Mesothelial cell of epicardium (in vitro differentiated cells): ENCODE measurements at places on chromosomes 11 and 22.

DNA sequence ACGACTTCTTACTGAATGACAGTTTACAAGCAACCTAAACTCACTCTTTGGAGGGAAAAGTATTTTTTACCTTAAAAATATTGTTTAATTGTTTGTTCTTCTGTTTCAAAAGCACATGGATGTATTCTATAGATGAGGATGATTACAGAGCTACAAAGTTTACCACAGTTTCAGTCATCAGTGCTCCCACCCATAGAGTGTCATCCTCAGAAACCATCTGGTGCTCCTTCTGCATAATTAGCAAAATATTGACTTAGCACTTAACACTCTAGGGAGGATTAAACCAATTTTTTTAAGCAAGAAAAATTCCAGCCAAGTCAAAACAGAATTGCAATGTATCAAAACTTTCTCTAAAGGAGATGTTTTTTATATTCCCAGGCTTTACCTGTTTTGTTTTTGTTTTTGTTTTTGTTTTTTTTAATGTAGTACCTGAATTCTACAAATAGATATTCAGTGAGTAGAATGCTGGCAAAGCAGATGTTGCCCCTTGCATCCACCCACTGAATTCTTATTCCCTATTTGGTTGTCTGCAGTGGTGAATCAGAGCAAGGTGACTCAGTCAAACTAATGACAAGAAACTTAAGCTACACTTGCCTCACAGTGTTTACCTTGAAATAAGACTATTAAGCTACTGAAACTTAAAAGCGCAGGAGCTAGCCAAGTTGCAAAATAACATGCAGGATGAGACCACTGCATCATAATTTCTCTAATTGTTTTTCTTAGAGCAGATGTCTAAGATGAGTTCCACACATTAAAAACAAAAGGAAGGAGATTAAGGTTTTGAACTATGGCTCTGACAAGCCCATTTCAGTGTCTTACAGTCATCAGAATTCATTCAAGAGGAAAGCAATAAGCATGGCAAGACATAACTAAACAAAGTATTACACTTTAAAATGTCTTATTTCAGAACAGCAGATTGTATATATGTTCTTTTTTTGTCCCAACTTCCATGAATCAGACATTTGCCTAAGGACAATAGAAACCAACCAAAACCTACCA lies 155.1 kb upstream of the SOX6 start:
- no peak for DNase-seq

DNA sequence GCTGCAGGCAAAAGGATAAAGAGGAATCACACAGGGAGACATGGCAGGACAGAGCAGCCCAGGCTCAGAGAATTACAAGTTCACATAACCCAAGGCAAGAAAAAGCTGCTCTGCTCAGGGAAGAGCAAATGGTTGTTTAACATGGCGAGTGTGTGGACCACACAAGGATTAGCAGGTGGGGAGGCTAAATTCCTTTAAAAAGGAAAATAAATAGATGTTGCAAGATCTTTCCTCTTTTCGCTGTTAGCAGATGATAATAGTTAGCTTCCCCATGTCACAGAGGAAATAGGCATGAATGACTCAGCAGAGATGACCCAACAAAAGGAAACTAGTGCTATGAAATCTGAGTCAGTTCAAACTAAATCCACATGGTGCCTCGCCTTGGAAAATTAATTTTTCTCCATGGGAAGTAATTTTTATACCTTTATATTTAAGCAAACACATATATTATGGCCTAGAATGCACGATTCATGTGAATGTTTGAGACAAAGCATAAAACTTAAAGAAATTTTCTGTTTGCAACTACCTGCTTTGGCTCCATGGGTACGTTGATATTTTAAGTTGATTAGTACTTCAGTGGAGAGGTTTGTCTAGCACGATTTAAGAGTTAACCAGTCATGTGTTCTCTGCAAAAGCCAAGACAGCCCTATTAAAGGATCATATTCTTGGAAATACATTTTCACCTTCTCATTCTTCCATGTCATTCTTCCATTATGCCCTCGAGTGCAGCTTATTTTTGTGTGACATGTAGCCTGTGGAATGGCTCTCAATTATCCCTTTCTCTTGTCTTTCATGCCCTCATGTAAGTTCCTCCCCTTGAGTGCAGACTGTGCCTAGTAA lies 38.5 kb upstream of the FJX1 start:
- no peak for DNase-seq

DNA sequence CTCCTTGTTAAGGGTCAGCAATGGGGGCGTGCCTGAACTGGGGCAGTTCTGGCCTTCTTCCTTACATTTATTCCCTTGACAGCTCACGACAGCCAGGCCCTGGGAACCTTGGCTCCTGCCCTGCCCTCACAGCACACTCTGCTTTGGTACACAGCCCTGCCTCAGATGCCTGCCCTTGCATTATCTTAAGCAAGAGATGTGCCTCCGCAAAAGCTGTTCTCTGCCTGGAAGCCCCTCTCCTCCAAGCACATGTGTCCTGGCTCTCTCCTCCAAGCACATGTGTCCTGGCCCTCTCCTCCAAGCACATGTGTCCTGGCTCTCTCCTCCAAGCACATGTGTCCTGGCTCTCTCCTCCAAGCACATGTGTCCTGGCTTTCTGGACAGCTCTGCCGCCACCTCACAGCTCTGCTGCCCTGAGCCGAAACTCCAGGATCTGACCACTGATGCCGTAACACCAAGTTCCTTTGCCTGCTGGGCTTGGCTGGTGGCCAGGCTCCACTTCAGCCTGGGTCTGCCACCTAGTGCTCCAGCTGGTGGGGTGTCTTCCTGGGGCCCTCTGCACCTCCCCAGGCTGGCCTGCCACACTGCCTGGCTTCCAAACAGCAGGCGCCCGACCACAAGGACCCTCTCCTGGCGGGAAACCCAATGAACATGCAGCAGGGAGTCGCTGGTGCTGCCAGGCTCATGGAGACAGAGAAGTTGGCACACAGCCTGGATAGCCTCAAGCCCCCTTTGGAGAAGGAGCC lies 53.0 kb downstream of the SCUBE1 start:
- DNase-seq = no peak

DNA sequence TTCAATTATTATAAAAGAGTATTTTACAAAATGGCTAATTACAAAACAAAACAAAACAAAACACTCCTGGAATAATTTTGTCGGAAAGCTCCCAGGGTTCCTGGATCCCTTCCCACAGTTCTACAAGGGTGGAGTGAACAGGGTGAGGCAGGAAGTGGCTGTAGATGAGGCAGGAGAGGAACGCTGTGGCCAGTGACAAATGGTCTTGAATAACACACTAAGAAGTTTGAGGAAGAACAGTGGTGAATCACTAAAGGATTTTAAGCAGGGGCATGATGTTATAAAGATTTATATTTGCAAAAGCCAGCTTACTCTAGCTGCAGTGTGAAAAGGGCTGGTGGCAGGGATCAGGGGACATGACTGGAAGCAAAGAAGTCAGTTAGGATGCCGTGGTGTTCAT lies 33.8 kb upstream of the APOA1 start:
- DNase-seq = no peak

DNA sequence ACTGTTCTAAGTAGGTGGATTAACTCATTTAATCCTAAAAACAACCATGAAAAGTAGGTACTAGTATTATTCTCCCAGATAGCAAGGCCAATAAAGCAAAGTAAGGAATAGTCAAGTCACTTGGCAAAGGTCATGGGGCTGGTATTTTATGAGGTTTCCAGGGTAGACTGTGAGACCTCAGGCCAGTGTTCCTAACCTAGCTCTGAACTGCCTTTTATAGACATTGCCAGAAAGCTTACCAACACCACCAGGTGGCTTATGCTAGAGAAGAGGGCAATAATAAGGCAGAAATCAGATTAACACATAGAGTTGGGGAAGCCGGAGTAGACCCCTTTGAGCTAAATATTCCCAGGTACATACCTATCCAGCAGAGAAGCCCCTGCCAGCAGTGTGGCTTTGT lies 490.9 kb upstream of the TENM4 start:
- no peak for DNase-seq
